ENCODE measurements at places on chromosomes 7 and 10.

DNA sequence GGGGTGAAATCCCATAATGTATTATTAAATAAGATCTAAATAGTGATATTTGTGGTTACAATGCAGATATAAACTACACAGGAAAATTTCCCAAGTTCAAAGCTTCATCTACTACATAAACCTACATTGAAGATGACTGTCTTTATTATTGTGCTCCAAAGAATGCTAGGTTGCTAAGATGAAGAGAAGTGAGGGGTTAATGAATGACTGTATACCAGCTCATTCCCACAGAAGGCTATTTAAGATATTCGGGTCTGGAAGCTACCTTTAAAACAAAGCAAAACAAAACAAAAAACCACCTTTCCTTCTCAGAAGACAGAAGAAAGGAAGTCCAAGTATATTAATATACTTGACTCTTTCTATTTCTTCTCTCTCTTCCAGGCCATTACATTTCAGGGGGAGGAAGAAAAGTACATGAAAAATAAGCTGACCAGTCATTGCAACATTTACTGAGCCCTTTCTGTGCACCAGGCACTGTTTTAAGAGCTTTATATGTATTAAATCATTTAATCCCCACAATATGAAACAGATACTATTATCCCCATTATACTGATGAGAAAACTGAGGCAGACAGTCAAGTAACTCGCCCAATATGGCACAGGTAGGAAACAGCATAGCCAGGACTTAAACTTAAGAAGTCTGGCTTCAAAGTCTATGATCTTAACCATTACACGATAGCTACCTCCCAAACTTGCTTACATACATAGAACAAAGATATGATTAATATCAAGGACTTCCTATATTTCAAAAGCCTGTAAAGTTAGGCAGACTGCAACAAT, 48.1 kb downstream of the TNPO3 start:
- DNase-seq, result no peak

- peak; percentile 73 for DNase-seq
These were observed 40.4 kb downstream of the HACD1 start for GRCh38 chr10:17576768-17577167.

GRCh38 chr7:116122972-116123595, 87.3 kb upstream of the TES start:
- peak; percentile 47 for DNase-seq

DNA sequence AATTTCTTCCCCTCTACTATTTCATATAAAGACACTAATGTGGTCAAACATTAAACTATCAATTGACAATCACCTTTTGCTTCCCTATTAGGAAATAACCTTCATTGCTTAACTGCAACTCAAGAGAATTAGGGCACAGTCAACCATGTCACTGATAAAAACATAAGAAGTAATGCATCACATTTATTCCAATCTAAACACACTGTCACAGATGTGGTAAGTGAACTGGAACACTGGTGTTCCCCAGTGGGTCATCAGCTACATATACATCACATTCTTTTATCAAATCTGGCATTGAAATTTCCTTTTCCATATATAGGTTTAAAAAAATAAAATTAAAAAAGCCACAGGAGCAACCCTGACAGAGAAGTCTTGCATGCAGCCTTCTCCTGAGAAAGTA, 3.7 kb downstream of the TRIL start:
- no peak for DNase-seq

GRCh38 chr10:16195894-16196293, 240.9 kb upstream of the PTER start:
- no peak for DNase-seq

DNA sequence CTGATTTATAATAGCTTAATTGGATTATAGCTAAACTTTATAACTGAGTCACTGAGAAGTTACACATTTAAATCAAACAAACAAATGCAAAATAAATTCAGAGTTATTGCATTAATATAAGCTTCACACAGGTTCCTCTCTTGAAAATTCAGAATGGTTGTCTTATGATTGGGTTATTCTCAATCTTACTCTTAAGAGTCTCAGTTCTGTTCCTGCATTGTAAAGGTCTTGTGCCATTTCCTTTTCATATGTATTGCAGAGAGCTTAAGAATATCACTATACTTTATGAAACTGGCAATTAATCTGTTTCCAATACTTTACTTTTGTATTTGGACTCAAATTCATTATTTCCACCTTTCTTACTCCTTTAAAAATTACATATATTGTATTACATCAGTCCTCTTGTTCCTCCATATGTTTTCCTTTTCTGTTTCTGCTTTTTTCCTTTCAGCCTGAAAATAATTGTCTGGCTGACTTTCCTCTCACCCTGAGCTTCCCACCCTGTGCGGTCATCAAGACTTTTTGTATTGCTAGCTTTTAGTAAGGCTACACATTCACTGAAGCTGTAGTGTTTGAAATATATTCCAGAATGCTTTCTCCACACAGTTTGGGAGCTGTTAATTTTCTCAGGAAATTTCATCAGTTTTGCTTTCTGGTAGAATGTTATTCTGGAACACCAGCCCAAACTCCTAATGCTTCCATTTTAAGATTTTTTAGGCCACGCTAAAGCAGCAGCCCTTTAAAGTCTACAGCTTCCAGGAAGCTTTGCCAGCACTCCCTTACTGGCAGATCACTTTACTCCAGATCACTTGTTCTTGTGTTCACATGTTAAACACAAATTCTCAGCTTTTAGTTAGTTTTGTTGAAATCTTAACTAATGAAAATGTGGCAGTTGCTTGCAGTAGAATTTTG, 139.4 kb downstream of the KCND2 start:
- no peak for DNase-seq

- DNase-seq, result no peak
These were observed 3.7 kb downstream of the WDR37 start for GRCh38 chr10:1059902-1060301.

GRCh38 chr7:151756076-151756731, 120.7 kb downstream of the PRKAG2 start:
- peak; percentile 78 for DNase-seq

GRCh38 chr7:38669965-38670520, 38.9 kb upstream of the AMPH start:
- no peak for DNase-seq

GRCh38 chr10:103550229-103550628, 56.7 kb downstream of the NEURL1 start:
- no peak for DNase-seq

GRCh38 chr10:24241536-24242040, 32.6 kb downstream of the KIAA1217 start:
- DNase-seq, result no peak

DNA sequence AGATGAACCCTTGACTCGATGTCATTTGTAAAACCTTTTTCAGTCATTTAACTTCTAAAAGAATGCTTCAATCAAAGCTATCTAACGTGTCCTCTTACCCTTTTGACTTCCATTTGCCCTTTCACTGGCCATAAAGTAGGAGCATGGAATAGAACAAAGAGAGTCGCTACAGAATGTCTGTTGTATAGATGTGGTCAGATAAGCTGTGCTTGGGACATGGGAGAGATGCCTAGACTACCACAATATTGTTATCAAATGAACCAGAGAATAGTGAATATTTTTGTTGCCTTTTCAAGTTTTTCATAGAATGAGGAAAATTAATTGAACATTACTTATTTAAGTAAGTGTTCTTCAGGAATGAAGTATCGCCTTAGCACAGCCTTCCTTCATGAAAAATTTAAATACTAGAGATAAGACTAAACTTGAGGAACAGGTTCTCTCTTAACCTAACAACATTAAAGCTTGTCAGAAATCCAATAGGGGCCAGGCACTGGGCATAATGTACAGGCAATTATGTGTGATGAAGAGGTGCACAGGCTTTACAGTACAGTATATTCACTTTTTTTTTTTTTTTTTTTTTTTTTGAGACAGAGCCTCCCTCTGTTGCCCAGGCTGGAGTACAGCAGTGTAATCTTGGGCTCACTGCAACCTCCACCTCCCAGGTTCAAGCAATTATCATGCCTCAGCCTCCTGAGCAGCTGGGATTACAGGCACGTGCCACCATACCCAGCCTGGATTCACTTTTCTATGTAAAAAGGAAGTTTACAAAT, 7.5 kb upstream of the KMT2E start:
- no peak for DNase-seq

Measured in LHCN-M2 (cell line).